Umbilical cord (tissue), 2 donors: ENCODE measurements at places on chromosomes 7 and 10. TPM values are rescaled to one million over a fixed set of nuclear protein-coding genes. Genes with fewer than 3 reads are reported as not detected.

GRCh38 chr10:47079204-47079580, 168.0 kb downstream of the PTPN20 start:
- peak; percentile 68 for DNase-seq

DNA sequence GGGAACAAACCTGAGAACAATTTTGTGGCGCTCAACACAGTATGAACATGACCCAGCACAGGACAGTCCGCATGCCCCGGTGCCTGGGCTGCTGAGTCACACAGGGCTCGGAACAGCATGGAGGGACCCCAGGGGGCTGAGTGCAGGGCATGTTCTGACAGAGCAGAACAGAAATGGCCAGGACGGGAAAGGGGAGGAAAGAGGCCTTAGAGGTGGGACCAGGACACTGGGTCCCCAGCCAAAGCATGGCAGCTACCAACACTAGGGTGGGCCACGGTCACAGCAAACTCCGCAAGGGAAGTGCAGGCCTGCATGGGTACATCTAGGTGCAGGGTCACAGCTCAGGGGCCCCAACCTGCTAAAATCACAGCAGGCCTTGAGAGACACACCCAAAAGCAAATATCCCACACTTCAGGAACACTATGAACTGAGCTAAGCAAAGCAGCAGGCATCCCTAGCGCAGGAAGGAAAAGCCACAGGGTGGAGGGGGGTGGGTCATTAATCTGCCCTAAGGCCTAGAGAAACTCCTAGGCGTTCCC, 5.6 kb downstream of the IMPDH1 start:
- no peak for DNase-seq

DNA sequence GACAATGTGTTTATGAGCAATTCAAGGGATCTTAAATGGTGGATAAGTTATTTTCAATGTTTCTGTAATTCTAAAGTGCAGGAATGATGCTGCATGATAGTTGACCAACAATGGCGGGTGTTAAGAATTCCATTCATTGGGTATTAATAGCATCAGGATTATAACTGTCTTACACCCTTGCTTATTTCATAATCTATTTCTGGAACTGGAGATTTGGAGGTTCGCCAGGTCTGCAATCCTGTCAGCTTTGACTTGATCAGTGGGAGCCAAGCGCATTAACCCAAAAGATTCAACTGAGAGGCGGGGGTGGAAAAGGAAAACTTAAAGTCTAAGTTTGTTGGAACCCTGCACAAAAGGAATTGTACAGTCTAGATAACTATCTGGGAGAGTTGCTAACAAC, 114.9 kb upstream of the ZEB1 start:
- peak; percentile 13 for DNase-seq

DNA sequence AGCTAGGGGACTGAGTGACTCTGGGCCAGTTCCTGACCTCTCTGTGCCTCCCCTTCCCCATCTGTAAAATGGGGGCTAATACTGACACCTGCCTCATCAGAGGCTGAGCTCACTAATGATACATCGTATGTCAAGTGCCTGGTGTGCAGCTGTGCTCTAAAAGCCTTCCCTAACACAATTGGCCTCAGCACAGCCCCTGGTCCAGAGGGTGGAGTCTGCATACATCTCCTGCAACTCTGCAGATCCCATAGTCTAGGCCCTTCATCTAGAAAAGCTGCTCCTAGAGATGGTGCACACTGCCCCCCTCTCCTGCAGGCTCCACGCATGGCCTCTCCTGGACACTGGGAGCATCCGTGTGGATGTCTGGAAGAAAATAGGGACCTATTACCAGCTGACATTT, 255.0 kb downstream of the RPS24 start:
- no peak for DNase-seq

DNA sequence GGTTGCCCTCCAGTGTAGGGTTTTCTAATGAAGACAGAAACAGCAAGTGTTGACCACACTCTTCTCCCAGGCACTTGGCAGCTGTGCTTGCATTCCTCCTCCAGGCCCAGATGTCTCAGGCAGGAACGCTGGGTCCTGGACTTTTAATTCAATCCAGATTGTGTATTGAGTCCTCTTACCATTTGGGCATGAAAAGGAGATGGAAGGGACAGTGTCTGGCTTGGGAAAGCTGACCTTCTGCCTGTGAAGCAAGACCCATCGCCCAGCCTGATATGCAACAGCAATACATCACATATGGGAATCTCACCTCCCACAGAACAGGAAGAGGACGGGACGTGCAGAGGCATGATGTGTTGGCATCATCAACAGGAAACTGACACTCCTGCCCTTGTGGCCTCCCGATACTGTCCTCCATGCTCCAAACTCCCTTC, 174.4 kb upstream of the LYZL2 start:
- peak; percentile 68 for DNase-seq

- DNase-seq, result no peak
Measured at GRCh38 chr7:2757361-2757903, 69.4 kb downstream of the AMZ1 start.

Gene ANKRD2
- not detected for total RNA-seq

Gene CRTAC1
- 2.2 TPM for total RNA-seq

Gene BHLHA15
- not detected for total RNA-seq
